Amygdala (tissue), 56 donors: ENCODE measurements at places on chromosomes 6 and 20.

DNA sequence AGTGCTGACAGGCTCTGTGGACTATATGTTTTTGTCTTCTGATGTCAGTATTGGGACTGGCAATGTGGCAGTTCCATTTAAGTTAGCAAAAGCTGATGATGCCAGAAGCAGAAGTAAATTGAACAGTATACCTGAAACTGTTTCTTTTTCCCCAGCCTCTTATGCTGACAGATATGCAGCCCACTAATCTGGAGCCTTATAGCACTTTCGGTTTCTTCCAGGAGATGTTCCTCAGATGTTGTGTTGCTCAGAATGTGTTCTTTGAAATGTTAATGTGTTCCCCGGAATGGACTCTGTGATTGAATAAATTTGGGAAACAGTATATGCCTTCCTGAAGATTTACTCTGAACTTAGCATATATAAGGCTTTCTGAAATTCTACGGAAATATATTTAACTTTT lies 80.7 kb upstream of the MRAP2 start:
- DNase-seq = no peak

DNA sequence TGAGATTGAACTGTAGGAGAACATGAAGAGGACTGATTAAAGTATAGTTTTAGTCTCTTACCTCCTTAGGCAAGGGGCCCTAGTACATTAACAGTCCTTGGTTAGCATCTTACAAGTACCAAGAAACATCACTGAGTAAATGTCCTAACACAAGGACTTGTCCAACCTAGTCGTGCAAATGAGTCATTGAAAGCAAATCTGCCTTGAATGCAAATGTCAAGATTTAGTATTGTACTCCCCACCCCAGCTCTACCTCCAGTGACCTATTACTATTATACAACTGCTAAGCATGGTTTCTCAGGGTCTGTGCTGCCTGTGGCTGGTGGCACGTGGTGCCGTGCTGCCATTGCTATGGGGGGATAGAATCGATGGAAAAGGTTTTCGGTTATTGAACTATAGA lies 138.4 kb downstream of the PLCB4 start:
- no peak for DNase-seq

DNA sequence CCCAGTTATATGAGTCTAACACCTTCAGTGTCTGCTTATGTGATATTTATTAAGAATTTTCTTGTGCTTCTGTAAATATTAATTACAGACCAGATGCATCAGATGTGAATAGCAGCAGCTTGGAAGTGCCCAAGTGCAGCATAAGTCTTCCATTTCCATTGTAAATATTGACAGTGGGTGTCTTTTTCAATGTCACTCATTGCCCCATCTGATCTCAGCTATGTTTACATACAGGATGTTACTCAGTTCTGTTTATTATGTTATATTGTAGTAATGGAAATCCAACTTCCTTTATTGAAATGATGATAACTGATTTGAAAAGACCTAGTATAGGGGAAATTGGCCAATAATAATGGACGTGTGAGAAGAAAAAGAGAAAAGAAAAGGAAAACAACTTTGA lies 296.7 kb downstream of the SAMD5 start:
- no peak for DNase-seq

DNA sequence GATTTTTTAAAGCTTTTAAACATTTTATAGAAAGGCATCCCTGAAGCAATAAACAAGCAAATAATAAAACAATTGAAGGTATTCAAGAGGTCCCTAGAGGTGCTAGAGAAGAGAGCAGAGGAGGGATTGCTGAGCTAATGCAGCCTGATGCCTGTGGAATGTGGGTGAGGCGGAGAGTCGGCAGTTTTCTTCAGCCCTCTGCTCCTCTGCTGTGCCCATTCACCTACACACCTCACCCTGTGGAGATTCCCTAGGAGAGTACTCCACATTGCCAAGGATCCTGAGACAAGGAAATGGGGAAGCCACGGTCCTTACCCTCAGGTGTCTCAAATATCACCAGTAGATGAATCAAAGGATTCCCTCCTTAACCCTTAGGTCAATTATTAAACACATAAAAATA lies 199.8 kb upstream of the POU3F2 start:
- no peak for DNase-seq

- no peak for DNase-seq
Measured at GRCh38 chr6:51302431-51302830, 483.8 kb downstream of the TFAP2B start.

- DNase-seq = no peak
Measured at GRCh38 chr6:11538052-11538818, 686 bp downstream of the TMEM170B start.

- no peak for DNase-seq
Measured at GRCh38 chr6:170142559-170142958, 148.3 kb downstream of the DLL1 start.

GRCh38 chr6:156804402-156804801 lies 27.2 kb downstream of the ARID1B start:
- DNase-seq = no peak

DNA sequence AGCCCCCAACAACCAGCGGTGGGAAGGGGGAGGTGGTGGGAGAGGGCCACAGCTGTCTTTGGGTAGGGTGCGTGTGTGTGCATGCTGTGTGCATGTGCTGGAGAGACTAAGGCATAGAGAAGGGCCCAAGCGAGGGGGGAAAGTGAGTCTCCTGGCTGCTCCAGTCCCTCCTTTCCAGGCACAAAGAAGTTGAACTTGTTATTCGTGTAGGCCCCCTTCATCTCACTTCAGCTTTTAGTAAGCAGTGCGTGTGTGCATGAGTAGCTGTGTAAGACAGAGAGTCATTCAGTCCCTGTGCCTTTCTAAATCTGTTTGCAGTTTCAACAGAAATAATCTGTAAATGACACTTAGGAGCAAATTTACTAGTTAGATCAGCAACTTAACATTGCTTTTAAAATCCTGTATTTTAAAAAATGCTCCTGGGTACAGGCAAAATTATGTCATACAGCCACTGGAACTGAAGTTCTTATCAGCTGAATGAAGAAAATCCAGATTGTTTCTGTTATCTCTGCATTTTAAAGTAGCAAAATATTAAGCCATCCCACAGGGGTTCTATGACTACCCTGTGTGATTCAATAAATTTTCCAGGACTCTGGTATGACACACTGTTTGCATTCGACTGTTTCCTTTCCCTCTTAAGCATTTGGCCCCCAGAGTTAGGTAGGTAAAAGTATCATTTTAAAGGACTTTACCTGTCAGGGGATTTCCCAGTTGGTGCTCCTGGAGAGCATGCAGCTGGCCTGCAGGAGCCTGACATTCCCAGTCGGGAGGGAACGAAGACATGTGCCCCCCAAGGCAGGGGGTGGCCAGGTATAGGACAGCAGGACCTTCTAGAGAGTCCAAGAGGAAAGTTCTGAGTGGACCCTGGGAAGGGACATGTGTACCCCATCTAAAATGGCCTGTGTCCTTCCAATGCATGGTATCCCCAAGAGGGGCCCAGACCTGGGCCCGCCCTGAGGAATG lies 39.0 kb downstream of the MTRES1 start:
- DNase-seq = no peak

- DNase-seq = no peak
Measured at GRCh38 chr6:106510090-106510970, 119.0 kb downstream of the RTN4IP1 start.

DNA sequence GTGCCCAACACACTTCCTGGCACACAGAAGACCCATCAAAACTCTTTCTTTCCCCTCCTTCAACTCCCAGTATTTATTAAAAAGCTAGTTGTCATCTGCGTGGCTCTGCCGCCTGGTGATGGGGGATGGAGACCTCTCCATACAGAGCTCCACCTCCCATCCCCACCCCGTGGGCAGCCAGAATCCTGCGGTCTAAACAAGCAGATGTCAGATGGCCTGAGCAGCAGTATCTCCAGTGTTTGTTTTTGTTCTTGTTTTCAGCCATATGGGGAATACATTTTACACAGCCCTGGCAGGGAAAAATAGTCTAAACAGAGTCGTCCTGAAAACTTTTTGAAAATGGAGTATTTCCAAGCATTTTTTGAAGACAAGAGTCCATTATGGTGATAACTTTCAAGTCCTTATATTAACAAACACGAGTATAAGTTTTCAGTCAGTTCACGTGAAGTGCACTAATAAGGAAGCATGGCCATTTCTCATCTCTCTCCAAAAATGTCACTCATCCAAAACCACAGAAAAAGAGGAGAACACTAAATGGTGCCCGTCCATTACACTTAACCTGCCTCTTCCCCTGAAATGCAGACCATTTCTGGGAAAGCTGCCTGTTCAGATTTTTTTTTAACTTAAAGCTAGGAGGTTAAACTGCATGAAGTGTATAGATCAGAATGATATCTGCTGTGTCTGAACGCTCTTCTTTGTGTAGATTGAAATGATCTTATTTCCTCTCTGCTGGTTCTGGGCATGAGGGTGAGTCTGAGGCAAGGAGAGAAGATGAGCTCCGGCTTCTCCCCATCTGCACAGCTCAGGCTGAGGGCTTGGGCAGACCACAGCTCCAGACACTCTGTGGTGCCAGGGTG lies 91.0 kb downstream of the TCP11 start:
- peak; percentile 55 for DNase-seq

DNA sequence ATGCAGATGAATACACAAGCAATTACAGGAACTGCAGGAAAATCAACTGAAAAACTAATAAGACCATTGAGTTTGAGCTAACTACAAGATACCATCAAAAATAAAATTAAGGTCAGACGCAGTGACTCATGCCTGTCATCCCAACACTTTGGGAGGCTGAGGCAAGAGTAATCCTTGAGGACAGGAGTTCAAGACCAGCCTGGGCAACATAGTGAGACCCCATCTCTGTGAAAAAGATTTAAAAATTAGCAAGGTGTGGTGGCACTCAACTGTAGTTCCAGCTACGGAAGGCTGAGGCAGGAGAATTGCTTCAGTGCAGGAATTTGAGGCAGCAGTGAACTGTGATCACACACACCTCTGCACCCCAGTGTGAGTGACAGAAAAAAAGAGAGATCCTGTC lies 419.9 kb upstream of the SOX4 start:
- DNase-seq = no peak

DNA sequence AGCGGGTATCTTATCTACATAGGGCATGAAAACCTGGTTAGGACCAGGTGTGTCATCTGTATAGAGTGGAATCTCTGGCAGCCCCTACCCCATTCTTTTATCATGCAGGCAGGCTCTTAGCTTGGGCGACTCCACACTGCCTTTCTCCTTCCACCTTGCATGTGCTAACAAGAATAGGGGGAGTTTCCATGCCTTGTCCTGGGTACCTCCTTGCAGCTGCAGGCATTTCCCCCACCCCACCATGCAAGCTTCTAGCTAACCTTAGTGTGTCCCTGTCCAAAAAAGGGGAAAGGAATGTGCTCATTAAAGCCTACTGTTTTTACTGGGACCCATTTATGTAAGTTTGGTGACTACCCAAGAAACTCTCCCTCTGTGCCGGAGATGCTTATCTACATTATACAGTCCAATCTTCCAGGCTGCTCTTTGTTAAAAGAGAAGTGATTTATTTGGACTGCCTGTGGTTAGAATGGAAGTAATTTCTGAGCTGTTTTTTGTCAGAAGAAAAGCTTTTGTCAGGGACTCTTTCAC lies 10.5 kb upstream of the CEP43 start:
- DNase-seq = no peak

DNA sequence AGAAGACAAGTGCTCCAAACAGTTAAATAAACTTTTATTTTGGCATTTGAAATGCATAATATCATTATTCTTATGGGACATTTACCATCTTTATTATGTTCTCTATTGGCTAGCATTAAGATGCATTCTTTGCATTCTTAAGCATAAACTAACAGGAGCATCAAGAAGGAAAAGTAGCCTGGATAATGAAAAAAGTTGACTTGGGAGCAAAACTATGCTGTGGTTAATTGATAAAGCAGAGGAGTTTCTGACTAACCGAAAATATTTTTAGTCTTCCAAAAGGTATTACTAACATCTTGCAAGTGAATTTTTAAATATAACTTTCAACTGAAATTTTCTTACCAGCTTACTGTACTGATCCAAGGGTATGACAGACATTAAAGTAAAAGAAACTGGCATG lies 140.3 kb downstream of the FLRT3 start:
- DNase-seq = no peak

- DNase-seq = no peak
Measured at GRCh38 chr6:89862273-89862672, 32.0 kb upstream of the GJA10 start.

GRCh38 chr6:91088515-91088914 lies 501.6 kb upstream of the MAP3K7 start:
- DNase-seq = no peak

- no peak for DNase-seq
Measured at GRCh38 chr6:149628875-149629510, 19.5 kb downstream of the KATNA1 start.

GRCh38 chr6:30640481-30640880 lies 6.5 kb upstream of the C6orf136 start:
- no peak for DNase-seq

DNA sequence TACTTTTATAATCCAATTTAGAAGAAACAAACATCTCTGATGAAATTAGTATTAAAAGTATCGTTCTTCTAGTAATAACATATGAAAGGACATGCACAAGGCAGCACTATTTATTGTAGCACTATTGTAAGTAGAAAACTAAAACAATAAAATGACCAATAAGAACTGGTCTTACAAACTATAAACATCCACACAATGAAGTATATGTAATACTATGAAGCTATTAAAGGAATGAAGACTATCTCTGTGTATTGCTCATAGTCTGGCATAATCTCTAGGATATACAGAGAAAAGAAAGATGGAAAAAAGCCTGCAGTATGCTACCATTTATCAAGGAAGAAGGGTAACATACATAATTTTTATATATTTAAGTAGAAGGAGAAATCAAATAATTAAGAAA lies 16.7 kb downstream of the LCA5 start:
- DNase-seq = no peak

DNA sequence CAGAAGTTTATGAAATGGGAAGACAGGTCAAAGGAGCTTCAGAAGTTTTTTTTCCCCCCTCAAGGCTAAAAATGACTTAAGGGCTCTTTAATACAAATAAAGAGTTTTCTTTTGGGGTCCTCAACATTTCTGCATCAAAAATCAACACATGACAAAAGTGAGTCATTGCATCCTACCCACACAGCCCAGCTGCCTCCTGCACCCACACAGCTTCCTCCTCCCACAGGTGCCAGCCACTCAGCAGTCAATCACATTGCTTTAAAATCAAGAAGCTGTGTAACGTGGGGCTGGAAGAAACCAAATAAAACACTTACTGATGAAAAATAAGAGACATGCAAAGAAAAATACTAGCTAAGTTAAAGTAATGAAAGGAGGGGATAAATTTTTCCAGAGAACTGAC lies 68.5 kb downstream of the MAP3K5 start:
- DNase-seq = no peak

GRCh38 chr20:1275919-1276318 lies 9.8 kb downstream of the SNPH start:
- DNase-seq = no peak

DNA sequence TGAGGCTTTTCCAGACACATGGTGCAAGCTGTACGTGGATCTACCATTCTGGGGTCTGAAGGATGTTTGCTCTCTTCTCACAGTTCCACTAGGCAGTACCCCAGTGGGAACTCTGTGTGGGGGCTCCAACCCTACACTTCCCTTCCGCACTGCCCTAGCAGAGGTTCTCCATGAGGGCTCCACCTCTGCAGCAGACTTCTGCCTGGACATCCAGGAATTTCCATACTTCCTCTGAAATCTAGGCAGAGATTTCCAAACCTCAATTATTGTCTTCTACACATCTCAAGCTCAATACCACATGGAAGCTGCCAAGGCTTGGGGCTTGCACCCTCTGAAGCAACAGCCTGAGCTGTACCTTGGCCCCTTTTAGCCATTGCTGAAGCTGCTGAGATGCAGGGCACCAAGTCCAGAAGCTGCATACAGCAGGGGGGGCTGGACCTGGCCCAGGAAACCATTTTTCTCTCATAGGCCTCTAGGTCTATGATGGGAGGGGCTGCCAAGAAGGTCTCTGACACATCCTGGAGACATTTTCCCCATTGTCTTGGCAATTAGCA lies 11.6 kb downstream of the PDSS2 start:
- DNase-seq = no peak

GRCh38 chr6:122718616-122719015 lies 60.9 kb upstream of the FABP7 start:
- no peak for DNase-seq
